ENCODE measurements at places on chromosomes 12 and 14.

- DNase-seq = peak; percentile 46
Observed at GRCh38 chr14:77980475-77981321, 180.8 kb downstream of the ADCK1 start.

DNA sequence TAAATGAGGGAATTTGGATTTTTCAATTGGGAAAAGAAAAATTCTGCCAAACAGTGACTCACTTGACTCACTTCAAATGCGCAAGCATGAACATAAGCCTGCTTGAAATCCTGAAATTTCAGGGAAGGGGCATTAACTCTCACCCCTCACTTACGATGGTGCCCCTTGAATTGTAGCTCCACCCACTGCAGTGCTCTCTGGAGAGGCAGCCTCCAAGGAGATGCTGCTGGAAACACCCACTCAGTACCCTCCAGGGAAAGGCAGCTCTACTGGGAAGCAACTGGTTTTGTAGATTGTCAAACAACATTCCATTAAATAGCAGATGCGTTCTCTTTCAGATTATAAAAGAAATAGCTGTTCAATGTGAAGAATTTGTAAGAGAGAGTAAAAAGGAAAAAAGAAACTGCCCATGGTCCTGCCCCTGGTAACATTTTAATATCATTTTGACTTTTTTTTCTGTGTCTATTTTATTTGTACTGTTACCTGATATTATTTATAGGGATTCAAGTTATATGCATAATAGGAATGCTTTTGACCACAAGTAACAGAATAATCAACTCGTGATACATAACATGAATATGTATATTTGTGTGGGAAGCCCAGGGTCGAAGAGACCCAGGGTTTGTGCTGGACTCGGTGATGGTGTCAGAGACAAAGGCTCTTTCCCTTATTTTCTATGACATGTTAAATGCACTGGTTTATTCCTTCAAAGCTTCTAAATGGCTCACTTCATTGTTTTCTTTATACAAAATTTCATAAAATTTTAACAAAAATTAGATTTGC lies 31.1 kb upstream of the TMEM132C start:
- DNase-seq = no peak

GRCh38 chr12:122944605-122945592 lies 21.4 kb downstream of the ABCB9 start:
- DNase-seq = peak; percentile 33

- no peak for DNase-seq
Observed at GRCh38 chr14:69909826-69910550, 30.8 kb downstream of the SMOC1 start.

DNA sequence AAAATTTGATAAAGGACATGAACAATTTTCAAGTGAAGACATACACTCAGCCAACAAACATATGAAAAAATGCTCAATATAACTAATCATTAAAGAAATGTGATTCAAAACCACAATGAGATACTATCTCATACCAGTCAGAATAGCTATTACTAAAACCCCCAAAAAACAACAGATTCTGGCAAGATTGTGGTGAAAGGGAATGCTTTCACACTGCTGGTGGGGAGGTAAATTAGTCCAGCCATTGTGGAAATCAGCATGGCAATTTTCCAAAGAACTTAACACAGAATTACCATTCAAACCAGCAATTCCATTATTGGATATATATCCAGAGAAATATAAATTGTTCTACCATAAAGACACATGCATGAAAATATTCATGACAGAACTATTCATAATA lies 18.7 kb upstream of the TAS2R14 start:
- DNase-seq = no peak

DNA sequence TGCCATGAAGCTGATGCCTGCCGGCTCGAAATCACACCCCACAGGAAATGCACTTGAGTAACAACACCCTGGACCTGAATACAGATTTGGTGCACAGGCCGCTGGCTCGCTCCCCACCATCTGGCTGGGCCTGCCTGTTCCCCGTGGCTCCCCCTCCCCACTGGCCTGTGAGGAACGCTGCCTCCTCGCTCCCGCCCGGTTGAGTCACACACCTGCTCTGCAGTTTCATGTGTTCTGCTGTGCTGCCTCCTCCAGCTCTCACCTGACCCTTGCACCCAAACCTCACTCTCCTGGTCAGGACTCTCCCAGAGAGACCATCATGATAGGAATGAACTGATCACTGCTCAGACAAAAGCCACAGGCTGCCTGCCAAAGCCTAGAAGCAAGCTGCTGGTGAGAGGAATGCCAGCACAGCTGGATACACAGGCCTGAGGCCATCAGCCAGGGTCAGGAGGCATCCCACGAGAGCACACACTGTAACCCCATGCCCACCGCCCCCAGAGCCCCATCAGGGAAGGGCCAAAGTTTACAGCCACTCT lies 3.8 kb upstream of the SIVA1 start:
- DNase-seq = peak; percentile 81

- DNase-seq = no peak
Observed at GRCh38 chr14:103247169-103247606, 86.8 kb upstream of the EIF5 start.

DNA sequence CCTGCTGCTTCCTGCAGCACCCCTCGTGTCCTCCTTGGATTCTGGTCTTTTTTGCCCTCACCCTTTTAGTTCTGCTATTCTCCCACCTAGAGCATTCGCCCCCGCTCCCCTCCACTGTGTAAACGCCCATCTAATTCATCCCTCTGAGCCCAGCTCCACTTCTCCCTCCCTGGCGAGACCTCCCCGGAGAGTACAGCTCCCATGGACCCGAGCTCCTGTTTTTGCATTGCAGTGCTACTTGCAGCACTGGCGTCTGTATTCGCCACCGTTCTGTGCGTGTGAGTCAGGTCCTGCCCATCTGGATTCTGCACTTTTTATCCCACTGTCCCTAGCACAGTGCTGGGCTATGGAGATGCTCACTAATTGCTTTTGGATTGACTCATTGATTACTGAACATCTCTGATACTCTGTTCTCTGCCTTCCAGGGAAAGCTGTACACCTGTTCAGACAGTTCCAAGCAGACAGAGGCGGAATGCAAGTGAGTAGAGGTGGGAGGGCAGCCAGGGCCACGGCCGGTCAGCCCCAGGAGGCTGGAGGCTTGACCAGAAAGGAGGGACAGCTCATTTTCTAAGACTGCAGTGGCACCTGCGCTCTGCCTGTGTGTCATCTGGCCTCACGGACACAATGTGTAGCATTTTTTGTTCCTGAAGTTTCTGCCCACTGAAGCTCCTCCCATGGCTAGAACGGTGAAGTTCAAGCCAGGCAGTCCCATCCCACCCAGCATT lies 188.4 kb upstream of the FKBP4 start:
- no peak for DNase-seq

- peak; percentile 77 for DNase-seq
Observed at GRCh38 chr14:102579696-102580549, 12.5 kb upstream of the RCOR1 start.

DNA sequence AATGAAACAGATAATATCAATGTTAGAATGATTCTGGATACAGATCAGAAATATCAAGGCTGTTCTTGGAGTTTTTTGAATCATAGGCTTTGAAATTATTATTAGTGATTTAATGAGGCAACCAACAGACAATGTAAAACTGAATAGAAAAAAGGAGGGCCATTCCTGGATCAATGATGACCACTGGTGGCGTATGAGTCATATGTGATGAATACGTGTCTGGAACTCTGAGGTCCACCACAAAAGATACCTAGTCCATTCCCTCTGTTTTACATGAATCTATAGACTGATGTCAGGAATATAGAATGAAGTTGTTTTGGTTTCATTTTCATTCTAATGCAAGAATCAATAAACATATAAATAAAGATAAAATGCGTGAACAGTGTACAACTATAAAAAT lies 78.3 kb upstream of the RTL1 start:
- DNase-seq = no peak

- peak; percentile 25 for DNase-seq
Observed at GRCh38 chr12:6539314-6539682, 5.0 kb downstream of the GAPDH start.

GRCh38 chr12:3288690-3289089 lies 202.3 kb upstream of the PRMT8 start:
- DNase-seq = peak; percentile 56

DNA sequence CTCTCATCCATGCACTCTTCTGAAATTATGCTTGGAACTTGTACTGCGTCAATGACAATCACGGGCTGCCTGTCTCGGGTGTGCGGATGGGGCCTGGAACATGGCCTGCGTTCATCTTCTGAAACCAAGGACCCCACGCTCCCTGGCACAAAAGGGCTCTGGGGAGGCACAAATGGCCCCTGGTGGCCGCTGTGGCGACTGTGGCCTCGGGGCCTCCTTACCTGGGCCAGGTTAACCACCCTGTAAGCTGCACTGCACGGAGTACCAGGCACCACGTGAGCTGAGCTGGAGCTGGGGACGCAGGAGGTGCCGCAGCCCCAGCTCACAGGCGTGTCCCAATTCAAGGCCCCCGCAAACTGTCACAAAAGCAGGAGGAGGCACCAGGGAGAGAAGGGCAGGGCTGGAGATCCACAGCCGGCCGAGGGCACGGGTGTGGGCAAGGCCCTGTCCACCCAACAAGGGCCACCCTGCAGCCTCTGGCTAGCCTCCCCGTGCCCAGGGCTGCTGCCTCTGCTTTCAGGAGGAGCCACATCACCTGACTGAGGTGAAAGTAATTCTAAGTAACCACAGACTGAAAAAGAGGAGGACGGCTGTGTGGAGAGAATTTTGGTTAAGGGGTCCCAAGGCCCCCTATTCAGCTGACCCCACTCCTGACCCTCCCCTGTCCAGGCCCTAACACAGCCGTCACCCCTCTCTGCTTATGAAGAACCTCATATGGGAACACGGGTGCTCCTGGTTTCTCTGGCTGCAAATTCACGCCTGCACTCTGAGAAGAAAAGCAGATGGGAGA lies 61.1 kb upstream of the GALNT9 start:
- no peak for DNase-seq

- peak; percentile 95 for DNase-seq
Observed at GRCh38 chr12:26153421-26154154, 28.8 kb upstream of the BHLHE41 start.

GRCh38 chr12:131092901-131093603 lies 139.3 kb downstream of the ADGRD1 start:
- DNase-seq = no peak

DNA sequence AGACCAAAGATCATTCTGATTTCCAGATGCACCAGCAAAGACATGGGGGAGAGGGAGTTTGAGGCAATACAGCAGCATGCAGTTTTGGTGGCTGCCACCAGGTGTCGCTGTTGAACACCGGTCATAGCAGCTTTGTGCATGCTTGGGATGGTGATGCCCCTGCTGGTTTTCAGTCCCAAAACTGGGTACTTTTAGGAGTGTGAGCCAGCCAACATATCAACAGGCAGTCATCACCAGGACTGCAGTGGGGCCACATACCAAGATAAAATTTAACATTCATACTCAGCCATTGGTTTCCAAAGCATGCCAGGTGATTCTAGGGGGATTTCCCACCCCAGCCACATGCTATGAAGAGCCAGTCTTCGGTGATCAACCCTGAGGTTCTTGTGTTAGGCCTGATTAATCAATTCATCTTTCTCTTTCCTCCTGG lies 64.2 kb downstream of the PHETA1 start:
- DNase-seq = peak; percentile 11

DNA sequence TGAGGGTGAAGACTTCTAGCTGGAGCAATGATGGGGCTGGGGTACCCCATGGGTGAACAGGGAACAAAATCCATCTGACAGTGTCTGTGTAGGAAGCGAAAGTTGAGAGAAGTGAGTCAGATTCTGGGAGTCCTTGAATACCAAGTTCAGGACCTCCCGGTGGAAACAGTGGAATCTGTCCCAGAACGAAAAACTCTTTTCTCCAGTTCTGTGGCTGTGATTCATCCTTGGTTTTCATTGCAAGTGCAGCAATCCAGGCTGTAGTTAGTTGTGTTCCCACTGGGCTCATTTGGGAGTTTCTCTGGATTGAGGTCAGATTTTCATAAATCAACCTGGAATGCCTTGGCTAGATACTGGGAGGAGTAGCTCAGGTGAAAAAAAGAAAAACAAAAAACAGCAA lies 120.7 kb downstream of the C12orf75 start:
- DNase-seq = no peak

GRCh38 chr12:27576667-27577347 lies 52.8 kb downstream of the PPFIBP1 start:
- DNase-seq = no peak

- peak; percentile 32 for DNase-seq
Observed at GRCh38 chr12:32993404-32993803, 96.8 kb upstream of the PKP2 start.

DNA sequence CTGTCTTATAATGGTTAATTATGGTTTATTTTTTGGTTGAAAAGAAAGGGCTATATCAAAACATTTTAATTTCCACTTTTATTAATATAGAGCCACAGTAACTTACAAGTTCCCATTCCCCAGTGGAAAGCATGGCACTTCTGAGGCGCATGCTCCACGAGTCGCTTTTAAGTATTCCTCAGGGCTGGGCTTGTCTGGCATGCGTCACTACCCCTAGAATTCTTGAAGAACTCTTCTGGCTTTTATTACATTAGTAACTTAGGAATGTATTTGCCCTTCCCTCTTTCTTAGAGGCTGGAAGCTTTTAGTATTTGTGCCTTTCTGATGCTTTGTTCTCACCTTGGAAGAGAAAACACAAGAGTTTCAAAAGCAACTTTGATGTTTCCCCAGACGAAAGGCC lies 81.1 kb downstream of the ESR2 start:
- DNase-seq = peak; percentile 81

DNA sequence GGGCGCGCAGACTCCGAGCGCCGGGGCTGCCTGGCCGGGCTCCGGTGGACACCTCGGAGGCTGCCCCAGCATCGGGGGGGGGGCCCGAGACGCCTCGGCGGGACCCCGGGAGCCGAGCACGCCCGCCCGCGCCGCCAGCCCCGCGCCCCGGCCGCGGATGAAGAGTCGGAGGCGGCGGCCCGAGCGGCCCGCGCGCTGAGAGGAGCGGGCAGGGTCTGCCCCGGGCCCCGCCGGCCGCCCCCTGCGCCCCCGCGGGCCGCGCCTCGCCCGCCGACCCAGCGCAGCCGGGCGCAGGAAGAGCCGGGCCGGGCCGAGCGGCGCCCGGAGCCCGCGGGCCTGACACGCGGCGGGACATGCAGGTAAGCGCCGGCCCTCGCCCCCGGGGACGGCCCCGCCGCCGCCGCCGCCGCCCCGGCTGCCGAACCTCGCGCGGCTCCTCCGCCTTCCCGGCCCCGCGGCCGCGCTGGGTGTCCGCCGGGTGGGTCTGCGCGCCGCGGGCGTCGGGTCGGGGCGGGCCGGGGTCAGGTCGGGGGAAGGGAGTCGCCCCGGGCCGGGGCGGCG lies 63.7 kb downstream of the FBXL14 start:
- no peak for DNase-seq

DNA sequence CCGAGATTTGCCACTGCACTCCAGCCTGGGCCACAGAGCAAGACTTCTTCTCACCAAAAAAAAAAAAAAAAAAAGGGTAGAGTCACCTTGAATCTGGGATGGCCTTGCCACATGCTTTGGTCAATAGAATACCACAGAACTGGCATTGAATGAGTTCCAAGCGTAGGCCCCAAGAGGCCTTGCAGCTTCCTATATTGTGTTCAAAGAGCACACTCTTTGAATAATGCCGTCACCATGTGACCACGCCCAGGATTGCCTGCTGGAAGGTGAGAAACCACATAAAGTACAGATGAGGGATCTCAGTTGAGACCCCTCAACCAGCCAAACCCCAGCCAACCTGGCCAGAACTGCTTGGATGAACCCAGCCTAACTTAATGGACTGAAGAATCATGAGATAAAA lies 239.2 kb upstream of the AMIGO2 start:
- DNase-seq = no peak

Data from epithelial cell of esophagus (primary cell).